Tibial nerve (tissue), 4 donors: ENCODE measurements at places on chromosomes 16 and 17. TPM values are rescaled to one million over a fixed set of nuclear protein-coding genes. Genes with fewer than 3 reads are reported as not detected.

DNA sequence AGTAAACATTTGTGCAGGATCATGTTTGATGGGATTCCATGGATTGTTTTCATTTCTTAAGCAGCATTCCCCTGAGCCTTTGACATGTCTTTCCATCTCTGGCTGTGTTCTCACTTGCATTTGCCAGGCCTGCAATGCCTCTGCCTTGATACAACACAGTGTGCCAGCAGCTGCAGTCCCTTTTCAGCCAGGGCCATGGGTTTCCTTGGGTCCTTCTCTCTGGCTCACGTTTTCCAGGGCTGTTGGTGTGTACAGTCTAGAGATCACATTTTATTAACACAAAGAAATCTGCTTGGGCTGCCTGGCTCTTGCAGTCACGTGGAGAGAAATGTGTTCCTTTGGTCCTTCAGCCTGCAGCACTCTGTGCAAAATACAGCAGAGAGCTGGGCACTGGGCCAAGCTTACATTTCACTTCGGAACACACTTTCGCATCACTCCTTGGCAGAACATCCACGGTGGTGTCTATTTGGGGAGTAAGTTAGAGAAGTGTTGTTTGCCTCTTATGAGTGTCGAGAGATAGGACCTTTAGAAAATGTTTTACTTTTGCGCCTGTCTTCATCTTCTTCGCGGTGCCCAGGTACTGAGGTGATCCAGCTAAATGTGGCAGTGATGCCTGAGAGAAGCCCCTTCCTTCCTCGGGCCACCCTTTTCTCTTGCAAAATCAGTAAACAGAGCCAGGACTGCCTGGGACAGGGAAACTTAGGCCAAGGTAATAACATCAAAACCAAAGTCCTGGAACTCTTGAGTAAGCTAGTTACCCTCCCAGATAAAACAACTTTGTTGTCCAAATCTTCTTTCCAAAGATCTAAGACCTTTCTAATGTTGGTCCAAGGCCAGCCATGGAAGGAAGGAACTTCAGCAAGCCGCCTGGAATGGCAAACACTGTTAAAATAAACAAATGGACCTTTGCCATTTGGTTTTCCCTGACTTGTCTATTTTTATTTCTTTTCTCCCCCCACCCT lies 20.9 kb downstream of the HLF start:
- DNase-seq, result peak; percentile 95

DNA sequence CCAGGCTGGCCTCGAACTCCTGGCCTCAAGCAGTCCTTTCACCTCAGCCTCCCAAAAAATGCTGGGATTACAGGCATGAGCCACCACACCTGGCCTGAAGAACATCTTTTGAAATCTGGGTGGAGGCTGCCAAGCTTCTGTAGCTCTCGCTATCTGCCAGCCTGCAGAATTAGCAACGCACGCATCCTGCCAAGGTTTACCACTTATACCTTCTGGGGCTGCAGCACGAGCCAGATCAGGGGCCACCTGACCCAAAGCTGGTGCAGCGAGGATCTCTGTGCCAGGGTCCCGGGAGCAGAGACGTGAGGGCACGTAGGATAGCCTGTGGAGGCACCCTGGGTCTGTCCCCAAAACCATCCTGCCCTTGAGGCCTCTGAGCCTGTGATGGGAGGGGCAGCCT lies 22.2 kb downstream of the SLC38A8 start:
- DNase-seq, result no peak

DNA sequence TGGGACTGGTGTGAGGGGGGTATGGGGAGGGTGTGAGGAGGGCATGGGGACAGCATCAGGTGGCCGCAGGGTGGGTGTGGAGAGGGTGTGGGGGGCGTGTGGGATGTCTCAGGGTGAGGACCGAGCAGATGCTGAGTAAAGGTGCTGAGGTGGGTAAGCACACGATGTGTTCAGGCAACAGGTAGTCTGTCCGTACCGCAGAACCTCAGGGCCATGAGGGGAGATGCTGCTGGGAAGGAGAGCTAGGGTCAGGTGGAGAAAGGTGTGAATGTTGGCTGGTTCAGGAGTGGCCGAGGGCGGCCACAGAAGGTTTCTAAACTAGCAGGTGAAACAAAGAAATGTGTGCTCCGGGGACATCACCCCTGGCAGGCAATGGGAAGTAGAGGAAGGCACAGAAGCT lies 80.0 kb upstream of the CDH5 start:
- no peak for DNase-seq

PITPNC1 gene
- 8.0 TPM for total RNA-seq

GRCh38 chr16:51450376-51450775 lies 299.3 kb upstream of the SALL1 start:
- no peak for DNase-seq

- no peak for DNase-seq
Observed at GRCh38 chr16:17777408-17777863, 306.7 kb upstream of the XYLT1 start.

SLC47A1 gene
- total RNA-seq, result 31.4 TPM

GRCh38 chr16:16083421-16084156 lies 134.2 kb downstream of the ABCC1 start:
- no peak for DNase-seq

- no peak for DNase-seq
Observed at GRCh38 chr17:50562242-50563091, 2.0 kb downstream of the CACNA1G start.
